Kidney epithelial cell (primary cell): ENCODE measurements at places on chromosomes 3 and 15. TPM values are rescaled to one million over a fixed set of nuclear protein-coding genes. Genes with fewer than 3 reads are reported as not detected.

PRICKLE2 gene
- 10.8 and 13.7 TPM in 2 replicates for total RNA-seq

DNA sequence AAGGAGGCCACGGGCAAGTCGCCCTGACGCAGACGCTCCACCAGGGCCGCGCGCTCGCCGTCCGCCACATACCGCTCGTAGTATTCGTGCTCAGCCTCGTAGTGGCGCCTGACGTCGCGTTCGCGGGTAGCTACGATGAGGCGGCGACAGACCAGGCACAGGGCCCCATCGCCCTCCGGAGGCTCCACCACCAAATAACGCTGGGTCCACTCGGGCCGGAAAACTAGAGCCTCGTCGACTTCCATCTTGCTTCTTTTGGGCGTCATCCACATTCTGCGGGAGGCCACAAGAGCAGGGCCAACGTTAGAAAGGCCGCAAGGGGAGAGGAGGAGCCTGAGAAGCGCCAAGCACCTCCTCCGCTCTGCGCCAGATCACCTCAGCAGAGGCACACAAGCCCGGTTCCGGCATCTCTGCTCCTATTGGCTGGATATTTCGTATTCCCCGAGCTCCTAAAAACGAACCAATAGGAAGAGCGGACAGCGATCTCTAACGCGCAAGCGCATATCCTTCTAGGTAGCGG is at the start of gene EPM2AIP1:
Gene EPM2AIP1, minus strand, starts transcription at position 326 of the 520 bp plus-strand sequence. Its CDS starts 54 bp downstream, at position 272.
- no peak for DNase-seq

- DNase-seq: no peak
Measured at GRCh38 chr3:29764603-29765254, 483.9 kb downstream of the RBMS3 start.

- no peak for DNase-seq
Measured at GRCh38 chr3:112531358-112531781, 30.4 kb downstream of the ATG3 start.

LYSMD2 gene
- 7.1 and 7.7 TPM in 2 replicates for total RNA-seq

ANKRD34C gene
- total RNA-seq: not detected in 2 replicates

TRA2B gene
- 142 and 154 TPM in 2 replicates for total RNA-seq

CHRM5 gene
- not detected in 2 replicates for total RNA-seq

DNA sequence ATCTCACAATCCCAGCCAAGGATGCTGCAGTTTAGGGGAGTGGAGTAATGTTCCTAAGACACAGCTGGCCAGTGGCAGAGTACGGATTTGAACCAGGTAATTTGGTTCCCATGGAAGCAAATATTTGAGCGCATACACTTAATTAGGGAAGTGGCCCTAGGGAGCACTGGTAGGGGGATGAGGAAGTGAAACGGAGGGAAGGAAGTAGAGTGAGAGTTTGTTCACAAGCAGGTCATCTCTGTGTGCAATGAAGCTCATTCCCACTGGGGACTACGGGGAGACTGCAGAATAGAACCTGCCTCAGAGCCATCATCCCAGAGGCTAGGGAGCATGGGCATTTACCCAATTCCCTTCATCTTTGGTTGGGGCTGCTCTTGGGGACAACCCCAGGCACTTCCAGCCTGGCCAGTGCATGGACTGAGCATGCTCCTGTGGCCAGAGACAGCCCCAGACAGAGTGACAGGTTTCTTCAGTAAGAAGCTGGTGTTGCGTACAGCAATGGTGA is 317.2 kb upstream of the PROK2 start:
- DNase-seq: no peak

MTMR10 gene
- 18.8 and 22.4 TPM in 2 replicates for total RNA-seq

GRCh38 chr3:99388780-99389179 is 249.6 kb upstream of the COL8A1 start:
- DNase-seq: no peak

- DNase-seq: no peak
Measured at GRCh38 chr3:55490276-55490913, 3.3 kb upstream of the WNT5A start.

DNA sequence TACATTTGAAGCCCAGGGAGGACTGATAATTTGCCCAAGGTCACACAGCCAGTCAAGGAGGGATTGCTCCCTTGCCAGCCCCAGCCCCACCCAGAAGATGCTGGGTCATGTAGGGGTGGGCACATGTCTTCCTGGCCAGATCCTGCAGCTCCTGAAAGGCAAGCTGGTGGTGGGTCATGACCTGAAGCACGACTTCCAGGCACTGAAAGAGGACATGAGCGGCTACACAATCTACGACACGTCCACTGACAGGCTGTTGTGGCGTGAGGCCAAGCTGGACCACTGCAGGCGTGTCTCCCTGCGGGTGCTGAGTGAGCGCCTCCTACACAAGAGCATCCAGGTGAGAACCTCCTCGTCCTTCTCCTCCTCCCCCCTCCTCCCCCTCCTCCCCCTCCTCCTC is 13.2 kb downstream of the ISG20 start:
- DNase-seq: no peak

ISLR2 gene
- 1.0 and 1.2 TPM in 2 replicates for total RNA-seq

DNA sequence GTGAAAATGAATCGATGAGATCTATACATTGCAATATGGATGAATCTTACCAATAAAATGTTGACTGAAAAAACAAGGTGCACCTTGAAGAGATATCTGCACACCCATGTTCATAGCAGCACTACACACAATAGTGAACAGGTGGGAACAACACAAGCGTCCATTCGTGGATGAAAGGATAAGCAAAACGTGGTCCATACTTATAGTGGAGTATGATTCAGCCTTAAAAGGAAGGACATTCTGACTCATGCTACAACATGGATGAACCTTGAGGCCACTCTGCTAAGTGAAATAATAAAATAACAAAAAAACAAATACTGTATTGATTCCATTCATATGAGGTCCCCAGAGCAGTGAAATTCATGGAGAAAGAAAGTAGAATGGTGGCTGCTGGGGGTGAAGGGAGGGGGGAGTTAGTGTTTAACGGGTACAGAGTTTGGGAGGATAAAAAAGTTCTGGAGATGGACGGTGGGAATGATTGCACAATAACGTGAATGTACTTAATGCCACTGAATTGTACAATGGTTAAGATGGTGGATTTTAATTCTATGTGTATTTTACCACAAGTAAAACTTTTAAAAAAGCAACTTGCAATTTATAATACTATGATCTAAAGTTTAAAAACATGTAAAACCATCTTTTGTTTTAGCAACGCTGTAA is 35.6 kb downstream of the IQSEC1 start:
- no peak for DNase-seq

DNA sequence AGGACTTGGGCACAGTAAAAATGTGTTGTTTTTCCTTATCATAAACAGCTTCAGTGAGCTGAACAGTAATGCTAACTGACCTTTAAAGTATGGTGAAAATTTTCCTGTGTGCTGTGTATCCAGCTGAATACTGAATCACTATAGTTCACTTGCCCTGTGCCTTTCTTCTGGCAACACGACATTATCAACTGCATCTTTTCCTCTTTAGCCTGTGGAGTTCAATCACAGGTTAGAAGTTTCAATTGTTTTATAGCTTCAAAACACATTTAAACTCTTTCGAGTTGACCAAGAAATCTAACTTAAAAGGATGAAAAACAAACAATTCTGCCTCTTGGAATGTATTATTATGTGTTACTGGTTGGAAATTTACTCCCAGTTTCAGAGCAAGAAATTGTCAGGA is 1120.7 kb upstream of the ALCAM start:
- no peak for DNase-seq

DNA sequence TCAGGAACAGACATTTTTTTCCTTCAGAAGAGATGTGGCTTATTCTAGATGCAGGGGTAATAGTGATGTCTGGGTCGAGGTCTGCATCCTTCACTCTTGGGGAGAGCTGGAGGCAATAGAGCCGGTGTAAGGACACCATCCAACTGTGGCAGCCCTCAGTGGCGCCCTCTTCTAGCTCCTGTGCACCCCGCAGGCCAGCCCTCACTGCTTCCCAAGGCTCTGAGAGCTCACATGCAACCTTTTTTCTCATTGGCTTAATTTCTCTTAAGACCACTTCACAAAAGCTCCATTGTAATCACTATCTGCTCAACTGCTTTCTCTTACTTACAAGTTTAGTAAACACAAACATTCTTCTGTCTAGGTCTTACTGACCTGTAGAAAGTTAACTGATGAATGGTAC is 3.9 kb upstream of the VPS8 start:
- DNase-seq: no peak

ERICH6 gene
- total RNA-seq: 0.07 TPM in 1 of 2 replicates, not detected in the other

GRCh38 chr15:80870893-80871292 is 91.7 kb downstream of the CEMIP start:
- DNase-seq: no peak

MAP1A gene
- 2.0 and 2.5 TPM in 2 replicates for total RNA-seq

FEZF2 gene
- total RNA-seq: not detected in 2 replicates
